GM12864 (cell line): ENCODE measurements at places on chromosomes 5 and 9.

GRCh38 chr9:128917151-128917849, 3.5 kb upstream of the PHYHD1 start:
- DNase-seq = no peak

DNA sequence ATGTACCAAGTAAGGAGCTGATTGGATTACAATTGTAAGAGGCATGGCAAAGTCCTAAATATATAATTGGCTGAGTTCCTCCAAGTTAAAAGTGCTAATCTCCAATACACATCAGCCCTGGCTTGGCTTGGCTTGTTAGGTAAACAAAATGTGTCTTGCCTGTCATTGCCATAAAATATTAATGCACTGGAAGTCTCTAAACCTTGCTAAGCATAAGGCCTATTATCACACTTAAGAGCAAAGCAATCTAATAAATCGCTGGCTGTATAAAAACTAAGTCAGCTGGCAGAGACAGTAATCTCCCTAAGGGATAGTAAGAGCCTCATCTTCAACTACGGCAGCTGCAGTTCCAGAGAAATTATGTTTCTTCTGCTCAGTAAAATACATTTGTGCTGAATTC, 418.6 kb upstream of the GRAMD2B start:
- DNase-seq = no peak

- no peak for DNase-seq
Measured at GRCh38 chr5:8340261-8340660, 471.3 kb downstream of the MTRR start.

- no peak for DNase-seq
Measured at GRCh38 chr9:87067426-87067825, 120.1 kb upstream of the GAS1 start.

- no peak for DNase-seq
Measured at GRCh38 chr9:71136696-71137095, 15.3 kb upstream of the TRPM3 start.

DNA sequence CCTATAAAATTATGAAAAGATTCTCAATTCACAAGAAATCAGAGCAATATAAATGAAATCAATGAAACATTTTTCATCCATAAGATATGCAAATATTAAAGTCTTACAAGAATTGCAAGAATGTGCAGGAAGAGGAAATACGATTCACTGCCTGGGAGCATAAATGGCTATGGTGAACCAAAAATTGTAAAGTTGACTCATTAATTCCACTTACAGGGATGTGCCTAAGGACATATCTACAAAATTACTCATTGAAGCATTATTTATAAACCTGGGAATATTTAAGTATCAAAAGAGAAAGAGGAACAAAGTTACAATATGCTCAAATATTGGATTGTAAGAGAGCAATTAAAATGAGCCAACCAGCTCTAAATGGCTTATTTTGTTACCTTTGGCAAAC, 6.9 kb upstream of the NIPSNAP3A start:
- no peak for DNase-seq

DNA sequence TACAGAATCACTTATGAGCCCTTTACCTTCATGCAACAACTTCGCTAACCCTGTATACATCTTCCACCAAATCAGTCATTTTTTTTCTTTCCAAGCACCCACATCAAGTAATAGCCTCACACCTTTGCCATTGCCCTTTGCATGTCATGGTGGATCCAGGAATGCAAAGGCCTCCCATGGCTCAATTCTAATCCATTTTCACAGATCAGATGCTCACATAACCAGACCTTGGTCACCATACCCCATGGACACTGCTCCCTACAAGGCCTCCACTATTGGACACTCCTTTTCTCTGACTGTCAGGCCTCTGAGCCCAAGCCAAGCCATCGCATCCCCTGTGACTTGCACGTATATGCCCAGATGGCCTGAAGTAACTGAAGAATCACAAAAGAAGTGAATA, 179.5 kb downstream of the RASEF start:
- DNase-seq = no peak

DNA sequence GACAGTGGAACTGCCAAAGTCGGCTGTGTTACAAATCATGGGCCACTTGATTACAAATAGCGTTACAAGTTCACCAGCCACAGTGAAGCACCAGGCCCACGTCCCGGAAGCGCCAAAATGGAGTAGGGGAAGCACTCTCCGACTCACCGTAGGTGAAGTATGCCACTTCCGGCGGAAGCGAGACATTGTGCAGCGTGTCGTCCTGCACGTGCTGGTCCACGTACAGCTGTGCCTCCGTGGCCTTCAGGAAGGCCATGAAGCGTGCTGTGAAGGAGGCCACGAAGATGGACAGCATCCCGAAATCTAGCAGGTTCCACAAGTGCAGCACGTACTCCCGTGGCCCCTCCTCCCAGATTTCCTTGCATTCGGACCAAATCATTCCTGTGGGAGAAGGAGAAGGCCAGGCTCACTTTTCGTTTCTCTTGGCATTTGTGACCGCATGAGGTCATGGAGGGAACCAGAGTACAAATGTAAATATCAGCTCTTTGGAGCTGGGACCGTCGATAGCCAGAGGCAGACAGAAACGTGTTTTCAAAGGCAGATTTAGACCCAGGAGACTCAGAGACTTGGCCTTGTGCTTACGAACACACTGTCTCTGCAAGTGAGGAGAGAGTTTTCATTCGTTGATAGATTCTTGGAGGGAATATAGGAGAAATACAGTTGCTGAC, 58.7 kb upstream of the SMIM32 start:
- DNase-seq = no peak

GRCh38 chr9:113638897-113639296, 175.4 kb downstream of the RGS3 start:
- DNase-seq = no peak
